ENCODE measurements at places on chromosomes 12 and 14.

DNA sequence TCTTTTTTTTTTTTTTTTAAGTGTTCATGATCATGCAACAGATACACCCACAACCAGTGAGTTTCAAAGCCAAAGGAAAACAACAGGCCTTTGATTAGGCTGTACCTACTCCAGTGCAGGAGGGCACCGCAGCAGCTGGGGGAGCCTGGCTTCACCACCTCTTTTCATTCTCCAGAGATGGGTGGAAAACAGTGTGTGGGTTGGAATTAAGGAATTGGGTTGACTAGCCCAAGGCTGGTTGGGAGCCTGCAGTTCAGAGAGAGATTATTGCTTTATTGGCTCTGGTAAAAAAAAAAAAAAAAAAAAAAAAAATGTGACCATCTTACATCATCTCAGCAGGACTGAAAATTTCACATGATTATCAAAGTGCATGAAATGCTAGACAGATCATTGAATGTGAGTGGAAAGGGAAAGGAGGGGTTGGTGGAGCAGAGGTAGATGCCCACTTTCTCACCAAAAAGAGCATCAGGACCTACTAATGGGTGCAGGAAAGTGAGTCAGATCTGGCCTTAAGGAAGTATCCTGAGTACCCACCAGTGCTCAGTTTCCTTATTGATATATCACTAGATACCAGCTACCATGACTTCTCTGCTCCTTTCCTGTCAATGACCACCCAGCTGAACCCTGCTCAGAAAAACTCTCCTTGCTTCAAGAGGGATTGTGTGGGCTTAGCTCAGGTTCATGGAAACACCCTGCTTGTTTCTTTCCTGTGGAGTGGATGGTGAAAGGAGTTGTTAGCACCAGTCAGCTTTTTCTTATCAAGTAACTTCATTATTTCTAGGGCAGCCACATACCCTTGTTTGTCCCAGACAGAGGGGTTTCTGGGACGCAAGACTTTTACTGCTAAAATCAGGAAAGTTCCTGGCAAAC, 54.8 kb upstream of the DYRK2 start:
- no peak for DNase-seq

- DNase-seq, result no peak
These were observed 54.3 kb downstream of the SCARB1 start for GRCh38 chr12:124809391-124809790.

DNA sequence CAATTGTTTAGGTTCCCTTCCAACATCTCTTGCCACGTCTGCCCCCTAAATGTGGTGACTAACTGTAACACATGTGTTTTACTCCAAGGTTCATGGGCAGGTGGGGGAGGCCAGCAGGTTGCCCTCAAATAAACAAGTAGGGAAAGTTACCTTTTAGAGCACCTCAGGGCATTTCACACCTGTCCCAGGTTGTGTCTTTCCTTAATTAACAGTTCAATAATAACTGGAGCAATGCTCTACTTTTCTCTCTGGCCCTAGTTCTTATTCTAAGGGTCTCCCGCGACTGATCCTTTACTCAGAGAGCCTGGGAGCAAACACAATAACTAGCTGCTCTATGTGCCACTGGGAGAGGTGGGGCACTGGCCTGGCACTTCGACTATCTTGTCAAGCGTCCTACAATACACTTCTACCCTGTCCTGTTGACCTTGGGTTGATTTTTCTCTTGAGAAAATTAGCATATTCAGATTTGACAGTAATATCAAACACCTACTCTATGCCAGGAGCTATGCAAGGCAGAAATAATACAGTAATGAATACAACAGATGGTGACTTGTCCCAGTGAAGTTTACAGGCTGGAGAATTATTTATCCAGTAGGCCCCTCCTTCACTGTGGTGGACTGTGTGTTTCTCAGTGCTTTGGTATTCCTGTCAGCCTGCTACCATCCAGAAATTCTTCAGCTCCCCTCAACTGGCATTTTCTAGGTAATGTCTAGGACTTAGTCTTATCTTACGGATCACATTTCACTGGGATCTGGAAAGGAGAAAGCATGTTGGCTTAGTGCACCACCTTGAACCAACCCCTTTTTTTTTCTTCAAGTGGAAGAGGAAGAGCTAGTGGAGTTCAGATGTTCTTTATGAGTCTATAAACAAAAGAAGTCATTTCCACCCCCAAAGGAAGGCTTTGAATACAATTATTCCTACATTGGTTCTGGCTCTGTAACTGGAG, 202.6 kb downstream of the CRADD start:
- no peak for DNase-seq

DNA sequence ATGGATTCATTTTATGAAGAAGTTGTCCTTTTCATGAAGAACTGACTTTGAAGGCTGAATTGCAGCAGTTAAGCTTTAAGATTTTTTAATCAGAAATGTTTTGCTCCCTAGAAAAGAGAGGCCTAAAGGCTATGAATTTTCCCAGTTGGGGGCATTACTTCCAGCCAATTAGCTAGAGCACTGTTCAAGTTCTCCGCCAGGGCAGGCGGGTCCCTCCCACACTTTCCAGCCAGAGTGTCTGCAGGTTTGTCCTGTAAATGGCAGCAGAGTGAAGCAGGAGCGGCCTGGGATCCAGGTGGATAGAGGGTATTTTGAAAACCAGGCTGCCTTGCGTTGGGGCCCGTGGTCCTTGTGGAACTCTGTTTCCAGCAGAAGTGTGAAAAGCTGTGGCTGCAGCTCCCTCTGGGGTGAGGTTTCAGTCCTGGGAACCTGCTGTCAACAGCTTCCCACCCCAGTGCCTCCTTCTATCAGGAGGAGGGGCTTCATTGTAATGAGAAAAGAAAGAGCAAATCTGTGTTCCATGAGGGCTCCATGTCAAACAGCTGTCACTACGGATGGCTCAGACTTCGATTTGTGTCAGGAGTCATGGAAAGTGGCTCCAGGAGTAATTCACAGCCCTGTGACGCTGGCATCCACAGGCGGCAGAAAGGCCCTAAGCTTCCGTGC, 210.7 kb upstream of the TMEM132C start:
- no peak for DNase-seq

DNA sequence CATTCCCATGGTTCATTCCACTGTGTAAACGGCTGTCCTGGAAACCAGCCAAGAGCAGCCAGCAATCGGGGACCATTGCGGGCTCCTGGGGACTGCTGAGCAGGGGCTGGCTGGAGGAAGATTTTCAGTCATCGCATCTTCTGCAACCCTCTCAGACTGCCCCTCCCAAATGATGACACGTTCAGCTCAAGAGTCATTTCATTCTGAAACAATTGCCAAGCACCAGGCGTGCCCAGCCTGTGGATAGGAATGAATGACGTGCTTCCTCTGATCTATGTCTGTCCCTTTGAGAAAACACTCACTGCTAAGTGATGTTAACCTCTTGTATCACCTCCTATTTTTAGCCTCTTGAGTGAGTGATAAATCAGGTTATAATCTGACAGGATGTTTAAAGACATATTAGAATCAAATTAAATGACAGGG, 62.0 kb downstream of the NDUFA12 start:
- DNase-seq, result no peak

DNA sequence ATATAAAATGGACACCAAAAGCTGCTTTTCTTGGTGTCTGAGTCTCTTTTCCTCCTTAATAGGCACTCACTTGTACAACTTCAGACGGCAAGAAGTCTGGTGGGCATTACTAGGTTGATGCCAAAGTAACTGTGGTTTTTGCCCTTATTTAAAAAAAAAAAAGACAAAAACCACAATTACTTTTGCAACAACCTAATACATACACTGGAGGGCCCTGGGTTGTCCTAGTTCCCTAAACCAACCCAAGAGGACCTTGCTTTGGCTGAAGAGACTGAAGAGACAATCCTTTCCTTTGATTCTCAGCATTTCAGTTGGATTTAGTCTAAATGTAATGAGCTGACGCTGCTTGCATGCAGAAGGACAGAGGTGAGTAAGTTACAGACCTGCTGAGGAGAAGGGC, 16.2 kb upstream of the PLEKHG3 start:
- no peak for DNase-seq
